ENCODE measurements at places on chromosomes 11 and 22. TPM values are rescaled to one million over a fixed set of nuclear protein-coding genes. Genes with fewer than 3 reads are reported as not detected.

DNA sequence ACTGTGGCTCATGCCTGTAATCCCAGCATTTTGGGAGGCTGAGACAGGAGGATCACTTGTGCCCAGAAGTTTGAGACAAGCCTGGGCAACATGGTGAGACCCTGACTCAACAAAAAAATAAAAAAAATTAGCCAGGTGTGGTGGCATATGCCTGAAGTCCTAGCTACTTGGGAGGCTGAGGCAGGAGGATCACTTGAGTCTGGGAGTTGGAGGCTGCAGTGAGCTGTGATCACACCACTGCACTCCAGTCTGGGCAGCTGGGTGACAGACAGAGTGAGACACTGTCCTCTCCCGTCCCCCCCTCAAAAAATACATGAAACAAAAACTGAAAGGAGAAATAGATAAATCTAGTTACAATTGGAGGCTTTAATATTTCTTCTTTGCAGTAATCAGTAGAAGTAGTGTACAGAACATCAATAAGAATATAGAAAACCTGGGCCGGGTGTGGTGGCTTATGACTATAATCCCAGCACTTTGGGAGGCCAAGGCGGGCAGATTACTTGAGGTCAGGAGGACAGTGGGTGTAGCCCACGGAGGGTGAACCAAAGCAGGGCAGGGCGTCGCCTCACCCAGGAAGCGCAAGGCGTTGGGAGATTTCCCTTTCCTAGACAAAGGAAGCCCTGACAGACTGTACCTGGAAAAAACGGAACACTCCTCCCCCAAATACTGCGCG, 19.6 kb upstream of the DLAT start:
- no peak for DNase-seq

DNA sequence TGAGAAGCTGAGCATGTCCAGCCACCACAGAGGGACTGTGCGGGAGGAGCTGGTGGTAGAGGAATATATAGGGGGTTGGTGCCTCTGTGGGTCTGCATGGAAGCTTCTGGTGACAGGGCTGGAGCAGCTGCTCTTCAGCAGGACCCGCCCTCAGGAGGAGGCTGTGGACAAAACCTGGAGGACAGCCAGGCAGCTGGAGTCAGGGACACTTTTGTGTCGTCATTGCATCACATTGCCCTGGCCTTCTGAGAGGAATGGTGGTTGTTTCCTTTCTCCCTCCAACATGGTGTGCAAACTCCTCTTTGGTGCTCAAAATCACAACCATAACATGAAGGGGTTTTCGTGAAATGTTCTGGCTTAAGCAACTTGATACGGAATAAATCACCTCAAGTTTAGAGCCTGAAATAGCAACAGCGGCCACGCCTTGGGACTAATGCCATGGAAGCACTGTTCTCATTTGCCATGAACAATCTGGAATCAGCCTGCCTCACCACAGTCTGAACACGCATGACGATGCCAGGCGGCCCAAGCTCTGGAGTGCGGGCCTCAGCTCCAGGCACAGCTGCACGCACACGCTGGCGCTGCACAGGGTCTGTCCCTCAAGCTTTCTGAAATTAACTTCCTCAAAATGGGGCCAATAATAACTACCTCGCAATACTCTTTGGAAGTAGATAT, 17.1 kb upstream of the CSRP3 start:
- DNase-seq = peak; percentile 32

DNA sequence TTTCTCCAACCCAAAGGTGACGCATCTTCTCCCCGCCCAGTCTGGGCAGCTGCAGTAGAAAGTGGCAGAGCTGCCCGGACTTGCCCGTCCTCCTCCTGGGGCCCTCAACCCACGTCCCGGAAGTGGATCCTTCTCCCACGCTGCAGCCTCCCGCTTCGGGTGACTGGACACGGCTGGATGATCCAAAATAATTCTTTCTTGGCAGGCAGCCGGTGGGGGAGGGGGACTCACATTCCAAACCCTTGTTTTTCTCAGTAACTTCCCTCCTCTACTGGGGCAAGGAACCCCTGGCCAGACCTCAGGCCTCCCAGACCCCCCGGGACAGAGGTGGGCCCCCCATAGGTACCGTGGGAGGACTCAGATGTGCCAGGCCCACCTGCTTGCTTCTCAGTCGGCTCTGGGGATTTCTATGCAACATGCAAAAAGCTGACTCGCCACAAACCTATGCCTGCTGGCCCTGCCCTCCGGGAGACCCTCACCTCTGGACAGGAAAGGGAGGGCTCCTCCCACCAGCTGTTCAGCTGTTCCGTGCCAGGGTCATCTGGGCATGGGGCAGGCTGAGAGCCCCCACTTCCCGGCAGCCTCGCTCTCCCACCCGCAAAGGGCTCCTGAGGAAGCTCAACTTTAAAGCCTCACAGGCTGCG, 1.4 kb downstream of the PLXNB2 start:
- DNase-seq = peak; percentile 92

GRCh38 chr11:60208146-60208895, 25.4 kb upstream of the MS4A6A start:
- DNase-seq = no peak

The C11orf52 gene
- total RNA-seq = 9.7 TPM

DNA sequence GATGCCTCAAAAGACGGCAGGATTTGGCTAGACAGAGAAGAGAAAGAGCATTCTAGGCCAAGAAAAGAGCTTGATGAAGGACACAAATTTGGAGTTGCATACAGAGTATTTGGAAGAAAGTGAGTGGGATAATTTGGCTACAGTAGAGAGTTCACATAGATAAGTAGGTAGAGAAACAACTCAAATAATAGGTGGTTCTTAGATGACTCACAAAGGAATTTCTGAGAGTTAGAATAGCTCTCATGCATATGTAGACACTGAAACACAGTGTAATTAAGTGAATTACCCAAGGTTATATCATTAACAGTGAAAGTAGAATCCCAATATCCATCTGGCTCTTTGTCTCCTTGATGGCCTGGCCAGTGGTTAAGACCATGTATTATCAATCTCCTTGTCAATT, 228.6 kb upstream of the DDI1 start:
- DNase-seq = no peak

The MMP26 gene
- not detected for total RNA-seq

DNA sequence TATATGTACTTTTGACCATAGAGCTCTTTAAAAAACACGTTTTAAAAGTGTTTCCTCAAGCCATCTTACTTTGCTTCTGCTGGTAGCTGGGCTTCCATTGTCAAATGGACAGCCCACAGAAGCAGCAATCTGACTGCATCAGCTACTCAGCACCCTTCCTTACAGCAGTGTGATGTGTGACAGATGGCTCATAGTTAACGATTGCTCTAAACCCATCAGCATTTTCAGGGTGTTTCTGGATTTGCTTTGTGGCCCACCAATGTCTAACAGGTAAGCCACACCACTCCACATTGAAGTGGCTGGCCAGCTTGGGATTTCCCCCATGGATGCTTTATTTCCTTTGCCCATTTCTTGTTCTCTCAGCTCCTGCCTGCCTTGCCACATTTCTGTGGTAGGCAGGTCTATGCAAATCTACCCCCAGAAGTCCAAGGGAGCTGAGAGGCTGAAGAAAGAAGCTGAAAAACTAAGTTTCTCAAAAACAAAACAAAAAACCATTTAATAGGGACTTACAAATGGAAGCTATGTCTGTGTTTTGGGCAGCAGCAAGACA, 7.3 kb upstream of the FAR1 start:
- no peak for DNase-seq

The LARGE1 gene
- total RNA-seq = 20.2 TPM

GRCh38 chr11:118401880-118402590, 629 bp downstream of the ATP5MG start:
- no peak for DNase-seq

DNA sequence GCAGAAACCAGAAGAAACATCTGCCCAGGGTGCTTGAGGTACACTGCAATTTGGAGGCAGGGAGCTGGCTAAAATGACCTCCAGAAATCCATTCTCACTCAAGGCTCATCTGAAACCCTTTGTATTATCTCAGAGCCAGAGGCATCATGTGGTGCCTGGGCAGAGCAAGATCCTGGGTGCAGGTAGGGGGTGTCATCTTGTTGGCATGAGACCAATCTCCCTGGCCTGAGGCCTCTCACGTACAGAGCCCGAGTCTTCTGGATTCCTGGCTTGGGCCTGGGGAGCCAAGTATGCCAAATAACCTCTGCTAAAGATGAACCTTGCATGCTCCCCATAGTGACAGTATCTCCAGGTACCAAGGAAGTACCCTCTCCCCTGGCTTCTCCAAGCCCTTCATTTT, 2.4 kb downstream of the LMO1 start:
- no peak for DNase-seq

DNA sequence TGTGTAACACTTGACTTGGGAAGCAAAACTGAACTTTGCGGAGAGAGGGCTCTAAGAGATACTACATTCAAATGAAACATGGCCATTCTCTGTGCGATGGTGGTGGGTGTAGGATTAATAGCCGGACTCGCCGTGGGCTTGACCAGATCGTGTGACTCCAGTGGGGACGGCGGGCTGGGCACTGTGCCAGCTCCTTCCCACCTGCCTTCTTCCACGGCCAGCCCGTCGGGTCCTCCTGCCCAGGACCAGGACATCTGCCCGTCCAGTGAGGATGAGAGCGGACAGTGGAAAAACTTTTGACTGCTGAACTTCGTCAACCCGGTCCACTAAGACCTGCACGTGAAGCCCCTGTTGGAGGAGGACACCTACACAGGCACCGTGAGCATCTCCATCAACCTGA, 137.4 kb downstream of the OR4C45 start:
- DNase-seq = no peak

The SRRD gene
- total RNA-seq = 6.2 TPM

DNA sequence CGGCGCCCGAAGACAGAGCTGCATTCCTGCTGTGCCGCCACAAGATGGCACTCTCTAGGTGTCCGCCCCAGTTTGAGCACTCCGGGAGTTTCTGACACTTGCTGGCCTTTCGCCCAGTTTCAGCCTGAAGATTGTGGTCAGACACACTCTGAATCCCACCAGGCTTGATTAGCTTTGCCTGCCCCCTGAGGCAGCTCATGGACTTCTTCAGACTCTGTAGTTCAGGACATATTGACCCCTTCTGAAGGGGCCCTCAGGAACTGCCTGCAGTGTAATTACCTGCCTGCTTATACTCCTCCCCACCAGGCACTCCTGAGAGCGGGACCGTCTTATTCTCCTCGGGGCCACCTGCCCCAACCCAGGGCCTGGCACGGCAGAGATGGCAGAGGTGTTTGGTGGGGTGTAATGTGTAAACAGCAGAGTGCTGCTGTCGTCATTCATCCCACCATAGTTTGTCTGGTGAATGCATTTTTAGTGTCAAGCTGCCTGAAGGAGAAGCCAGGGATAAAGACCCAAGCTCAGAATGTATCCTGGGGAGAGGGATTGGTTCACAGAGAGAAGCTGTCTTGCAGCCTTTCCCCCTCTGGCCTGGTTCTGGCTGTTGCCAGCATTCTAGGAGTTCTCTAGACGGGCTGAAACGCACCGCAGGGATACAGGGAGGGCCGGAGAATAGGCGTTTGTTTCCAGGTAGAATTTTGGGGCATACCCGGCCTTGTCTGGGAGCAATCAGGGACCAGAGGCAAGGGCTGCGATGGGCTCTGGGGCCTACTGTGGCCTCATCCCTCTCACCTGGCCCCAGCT, 46.4 kb downstream of the EIF3F start:
- no peak for DNase-seq

DNA sequence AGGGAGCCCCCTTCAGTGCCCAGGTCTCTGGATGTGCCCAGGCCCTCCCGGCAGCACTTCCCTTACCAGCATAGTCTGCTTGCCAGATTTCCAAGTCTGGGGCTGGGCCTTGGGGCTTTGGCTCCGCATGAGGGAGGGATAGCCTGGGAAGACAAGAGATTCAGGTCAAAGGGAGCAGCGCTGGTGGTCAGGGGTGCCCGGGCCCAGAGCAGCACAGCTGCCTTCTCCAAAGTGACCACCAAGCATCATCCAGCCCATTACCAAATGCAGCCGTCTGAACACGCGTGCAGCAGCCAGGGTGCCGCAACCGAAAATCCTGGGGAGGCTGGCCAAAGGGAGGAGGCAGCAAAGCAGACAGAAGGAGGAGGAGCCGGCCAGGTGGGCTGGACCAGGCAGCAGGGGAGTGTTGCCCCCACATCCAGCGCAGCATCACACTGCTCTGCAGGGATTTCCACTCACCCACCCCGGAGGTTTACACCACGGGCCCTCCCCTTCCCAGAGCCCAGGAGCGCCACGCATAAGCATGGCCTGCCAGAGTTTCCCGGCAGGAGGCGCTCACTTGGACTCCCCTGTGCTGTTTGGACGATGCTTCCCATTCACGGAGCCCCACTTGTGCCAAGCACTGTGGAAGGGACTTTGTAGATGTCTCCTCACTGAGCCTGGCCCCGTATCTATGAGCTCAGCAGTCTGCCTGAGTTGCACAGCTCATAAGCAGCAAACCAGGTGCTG, 22.5 kb downstream of the TRIM29 start:
- no peak for DNase-seq

DNA sequence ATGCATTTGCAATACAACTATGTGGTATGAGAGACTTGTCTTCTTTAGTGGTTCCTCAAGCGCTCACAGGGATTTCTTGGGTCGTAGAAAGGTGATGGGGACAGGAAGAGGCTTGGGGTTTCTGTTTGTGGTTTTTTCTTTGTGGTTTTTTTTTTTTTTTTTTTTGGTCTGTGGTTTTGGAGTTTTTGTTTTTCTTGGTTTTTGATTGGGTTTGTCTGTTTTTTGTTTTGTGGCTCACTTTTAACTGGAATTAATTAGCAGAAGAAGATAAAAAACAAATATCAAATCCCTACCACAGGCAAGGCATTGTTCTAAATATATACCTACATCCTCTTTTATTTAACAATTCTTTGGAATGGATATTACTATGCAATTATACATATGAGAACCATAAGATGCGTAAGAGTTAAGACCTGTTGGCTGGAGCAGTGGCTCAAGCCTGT, 5.5 kb downstream of the TTC28 start:
- DNase-seq = no peak

The NXPE1 gene
- total RNA-seq = not detected

GRCh38 chr11:98965358-98965757, 55.4 kb upstream of the CNTN5 start:
- no peak for DNase-seq

DNA sequence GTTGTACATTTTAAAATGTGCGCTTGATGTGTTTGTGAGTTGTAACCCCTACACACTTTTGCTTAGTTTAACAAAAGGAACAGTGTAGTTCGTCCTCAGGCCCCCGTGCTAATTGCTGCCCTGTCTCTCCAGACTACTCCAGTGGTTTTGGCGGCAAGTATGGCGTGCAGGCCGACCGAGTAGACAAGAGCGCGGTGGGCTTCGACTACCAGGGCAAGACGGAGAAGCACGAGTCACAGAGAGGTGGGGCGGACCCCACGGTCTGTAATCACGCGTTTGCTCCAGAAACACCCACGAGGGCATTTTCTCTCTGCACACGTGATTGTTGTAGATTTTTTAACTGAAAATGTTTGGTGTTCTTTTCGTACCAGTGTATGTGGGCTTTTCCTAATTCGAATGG, 18.6 kb downstream of the CTTN start:
- no peak for DNase-seq

GRCh38 chr11:59773083-59773440, 17.9 kb downstream of the STX3 start:
- DNase-seq = no peak

Data from upper lobe of left lung (tissue), 6 donors.